Activated T-cell treated with anti-CD3 and anti-CD28 coated beads, Interleukin-2, amount 50 U/mL, for 4 hours (primary cell): ENCODE measurements at places on chromosomes 13 and 19. TPM values are rescaled to one million over a fixed set of nuclear protein-coding genes. Genes with fewer than 3 reads are reported as not detected.

The CELF5 gene
- total RNA-seq = 0.38 TPM

The RGL3 gene
- total RNA-seq = not detected

- DNase-seq = no peak
Measured at GRCh38 chr19:5974721-5975387, 3.1 kb downstream of the RANBP3 start.

DNA sequence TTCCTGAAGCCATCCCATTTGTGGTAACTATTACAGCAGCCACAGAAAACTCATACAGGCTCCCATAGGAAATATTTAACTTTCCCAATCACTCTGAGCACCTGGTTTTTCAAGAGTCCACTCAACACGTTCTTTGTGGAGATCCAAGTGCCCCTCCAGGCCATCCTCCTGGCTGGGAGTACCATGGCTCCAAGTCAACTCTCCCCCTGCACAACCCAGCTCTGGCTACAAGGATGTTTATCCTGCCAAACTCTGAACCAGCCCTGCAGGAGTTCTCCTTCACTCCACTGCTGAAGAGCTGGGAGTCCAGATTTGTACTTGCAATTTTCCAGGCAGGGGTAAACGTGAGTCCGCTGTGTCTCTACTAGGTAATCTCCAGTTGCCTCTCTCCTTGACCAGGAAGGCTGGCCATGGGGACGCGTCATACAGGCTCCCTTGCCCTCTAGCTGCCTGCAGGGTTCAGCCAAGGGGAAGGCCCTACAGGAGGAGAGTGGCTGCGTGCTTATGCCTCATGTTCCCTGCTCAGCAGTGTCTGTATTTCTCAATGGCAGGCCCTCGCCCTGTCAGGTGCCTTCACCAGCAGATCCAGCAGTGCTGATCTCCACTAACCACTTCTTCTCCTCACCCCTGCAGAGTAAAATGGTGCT lies 29.9 kb upstream of the ARGLU1 start:
- no peak for DNase-seq

- DNase-seq = no peak
Measured at GRCh38 chr13:52012512-52012836, 276 bp downstream of the ALG11 start.

- no peak for DNase-seq
Measured at GRCh38 chr19:32294871-32295438, 50.5 kb upstream of the ZNF507 start.

GRCh38 chr19:14472202-14472938 lies 2.8 kb downstream of the PTGER1 start:
- DNase-seq = peak; percentile 91

GRCh38 chr13:25966086-25966485 lies 85.7 kb downstream of the SHISA2 start:
- DNase-seq = no peak
